Urinary bladder (tissue), 4 donors: ENCODE measurements at places on chromosomes 16 and 17. TPM values are rescaled to one million over a fixed set of nuclear protein-coding genes. Genes with fewer than 3 reads are reported as not detected.

GRCh38 chr17:5379351-5380107 is 39.9 kb downstream of the NUP88 start:
- no peak for DNase-seq

GRCh38 chr17:49509588-49509917 is 14.5 kb downstream of the NGFR start:
- DNase-seq = no peak

- DNase-seq = no peak
These were observed 18.4 kb downstream of the BAIAP2 start for GRCh38 chr17:81053041-81053970.

ABCC12 gene
- not detected for polyA plus RNA-seq

- DNase-seq = no peak
These were observed 58.3 kb downstream of the NOS2 start for GRCh38 chr17:27741971-27742575.

KRT20 gene
- polyA plus RNA-seq = 2.2 TPM

DNA sequence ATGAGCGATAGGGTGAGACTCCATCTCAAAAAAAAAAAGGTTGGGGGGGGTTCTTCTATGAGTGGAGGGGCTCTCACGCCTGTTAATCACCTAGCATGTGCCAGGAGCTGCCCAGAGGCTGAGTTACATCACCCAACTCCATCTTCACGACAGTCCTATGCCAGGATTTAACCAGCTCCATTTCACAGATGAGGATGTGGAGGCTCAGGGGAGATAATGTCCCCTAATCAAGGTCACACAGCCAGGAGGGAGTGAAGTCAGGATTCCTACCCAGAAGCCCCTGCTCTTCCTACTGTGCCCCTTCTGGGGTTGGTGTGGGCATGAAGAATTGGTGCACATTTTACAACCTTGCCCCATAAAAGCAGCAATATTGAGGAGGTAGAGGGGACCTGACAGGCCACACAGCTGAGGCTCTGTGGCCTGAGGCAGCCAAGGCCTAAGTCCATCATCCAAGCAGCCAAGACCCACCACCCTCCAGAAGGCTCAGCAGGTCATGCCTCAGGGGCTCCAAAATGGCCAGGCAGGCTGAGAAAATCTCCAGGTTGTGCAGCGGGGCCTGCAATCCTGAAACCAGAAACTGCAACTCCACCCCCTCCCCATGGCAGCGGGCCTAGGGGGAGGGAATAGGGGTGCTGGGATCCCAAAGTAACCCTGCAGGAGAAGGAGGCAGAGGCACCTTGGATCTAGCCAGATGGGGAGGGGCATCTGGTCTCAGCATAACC is 6.9 kb downstream of the PPY start:
- no peak for DNase-seq

GRCh38 chr17:81309140-81309858 is 14.2 kb upstream of the SLC38A10 start:
- no peak for DNase-seq

GRCh38 chr17:80260069-80260535 is 550 bp upstream of the RNF213 start:
- DNase-seq = no peak

GRCh38 chr17:913207-913606 is 66.4 kb downstream of the NXN start:
- no peak for DNase-seq

GRCh38 chr17:32486111-32486700 is 587 bp upstream of the CDK5R1 start:
- DNase-seq = no peak

DNA sequence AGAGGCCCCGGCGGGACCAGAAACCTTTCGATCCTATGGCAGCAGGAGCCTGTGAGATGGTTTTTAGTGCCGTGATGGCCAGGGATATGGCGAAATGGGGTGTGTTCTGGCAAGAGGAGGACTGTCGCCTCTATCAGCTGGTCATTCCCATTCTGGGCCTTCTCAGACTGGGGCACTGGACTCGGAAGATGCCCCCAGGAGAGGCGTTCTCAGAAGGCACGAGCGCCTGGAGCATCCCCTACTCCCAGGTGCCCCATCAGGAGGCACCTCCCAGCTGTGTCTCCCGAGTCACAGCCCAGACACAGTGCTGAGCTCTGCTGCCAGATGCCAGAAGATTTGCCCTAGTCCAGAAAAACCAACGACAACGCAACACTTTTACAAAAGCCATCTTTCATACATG is 54.6 kb upstream of the ENDOV start:
- no peak for DNase-seq

TPSG1 gene
- polyA plus RNA-seq = 0.71 TPM
